ENCODE measurements at places on chromosomes 5 and 9. TPM values are rescaled to one million over a fixed set of nuclear protein-coding genes. Genes with fewer than 3 reads are reported as not detected.

PRXL2C gene
- 7.9 TPM for total RNA-seq

SHOC1 gene
- total RNA-seq: not detected

- no peak for DNase-seq
Observed at GRCh38 chr5:150402901-150403342, 9.8 kb downstream of the CD74 start.

GRCh38 chr5:134994560-134995156 is 27.0 kb downstream of the CATSPER3 start:
- DNase-seq: no peak

Data from naive thymus-derived CD8-positive, alpha-beta T cell (primary cell).